GF-D8 (cell line): ENCODE measurements at places on chromosomes 7 and 10.

- no peak for DNase-seq
Measured at GRCh38 chr10:13485623-13486022, 43.2 kb downstream of the BEND7 start.

DNA sequence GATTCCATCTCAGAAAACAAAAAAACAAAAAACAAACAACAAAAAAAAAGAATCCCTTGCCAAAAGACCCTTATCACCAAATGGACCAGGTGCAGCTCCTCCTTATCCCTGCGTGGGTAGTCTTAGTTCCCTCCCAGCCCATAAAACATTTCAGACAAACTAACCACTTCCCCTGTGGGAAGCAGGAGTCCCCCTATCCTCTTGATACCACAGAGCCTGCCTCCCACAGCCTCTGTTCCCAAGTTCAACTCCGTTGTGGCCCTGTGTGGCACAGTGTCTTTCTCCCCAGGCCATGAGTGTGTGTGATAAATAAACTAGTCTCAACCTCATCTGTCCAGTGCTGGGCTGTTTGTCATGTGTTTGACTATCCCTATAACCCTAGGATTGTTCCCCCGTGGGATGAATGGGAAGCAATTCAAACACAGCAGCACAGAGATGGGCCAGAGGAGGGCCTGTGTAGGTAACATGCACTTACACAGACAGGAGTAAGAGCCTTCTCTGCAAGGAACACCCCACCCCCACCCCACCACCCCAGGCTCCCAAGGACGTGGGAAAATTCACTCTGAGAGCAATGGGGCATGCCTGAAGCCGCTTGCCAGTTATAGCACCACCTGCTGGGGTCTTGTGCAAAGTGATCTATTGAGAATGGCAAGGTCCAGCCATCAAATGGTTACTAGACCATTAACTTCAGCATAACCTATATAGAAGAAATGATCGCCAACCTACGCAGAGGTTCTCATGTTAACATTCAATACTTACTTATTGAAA, 147.1 kb upstream of the GHITM start:
- DNase-seq: no peak

- no peak for DNase-seq
Measured at GRCh38 chr7:156001496-156002260, 189.4 kb upstream of the SHH start.

DNA sequence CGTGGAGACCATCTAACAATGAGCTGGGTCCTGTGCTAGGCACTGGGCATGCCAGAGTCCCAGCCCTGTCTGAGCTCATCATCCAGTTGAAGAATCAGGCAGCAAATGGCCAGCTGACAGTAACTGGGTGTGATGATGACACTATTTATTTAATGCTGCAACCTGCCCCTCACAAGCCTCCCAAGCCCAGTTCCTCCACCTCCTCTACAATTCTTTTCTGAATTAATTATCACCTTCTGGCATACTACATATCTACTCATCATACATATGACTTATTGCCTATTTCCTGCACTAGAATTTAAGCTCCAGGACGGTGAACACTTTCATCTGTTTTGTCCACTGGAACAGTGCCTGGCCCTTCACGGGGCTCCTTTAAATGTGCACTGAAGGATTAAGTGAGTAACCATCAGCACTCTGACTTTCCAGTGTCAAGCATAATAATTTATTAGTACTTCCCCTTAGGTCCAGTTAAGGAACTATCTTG, 96.7 kb upstream of the LAMB4 start:
- no peak for DNase-seq

DNA sequence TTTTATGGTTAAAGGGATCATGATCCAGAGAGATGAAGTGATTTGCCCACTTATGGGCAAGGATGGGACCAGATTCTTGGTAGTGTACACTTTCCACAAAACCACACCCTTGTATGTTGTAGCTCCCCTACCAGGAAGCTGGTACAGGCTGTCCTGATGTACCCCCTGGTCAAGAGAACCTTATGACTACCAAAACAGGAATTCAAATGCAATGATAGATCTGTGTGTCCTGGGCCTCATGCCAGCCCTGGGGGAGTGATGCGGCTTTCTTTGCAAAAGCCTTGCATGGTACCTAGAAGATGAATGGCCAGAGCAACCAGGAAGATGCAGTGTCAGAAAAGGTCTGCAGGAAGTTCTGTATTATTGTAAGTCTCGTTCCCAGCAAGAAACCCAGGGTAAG, 94.9 kb upstream of the AGK start:
- no peak for DNase-seq

GRCh38 chr10:71801361-71801760, 28.0 kb upstream of the VSIR start:
- no peak for DNase-seq

DNA sequence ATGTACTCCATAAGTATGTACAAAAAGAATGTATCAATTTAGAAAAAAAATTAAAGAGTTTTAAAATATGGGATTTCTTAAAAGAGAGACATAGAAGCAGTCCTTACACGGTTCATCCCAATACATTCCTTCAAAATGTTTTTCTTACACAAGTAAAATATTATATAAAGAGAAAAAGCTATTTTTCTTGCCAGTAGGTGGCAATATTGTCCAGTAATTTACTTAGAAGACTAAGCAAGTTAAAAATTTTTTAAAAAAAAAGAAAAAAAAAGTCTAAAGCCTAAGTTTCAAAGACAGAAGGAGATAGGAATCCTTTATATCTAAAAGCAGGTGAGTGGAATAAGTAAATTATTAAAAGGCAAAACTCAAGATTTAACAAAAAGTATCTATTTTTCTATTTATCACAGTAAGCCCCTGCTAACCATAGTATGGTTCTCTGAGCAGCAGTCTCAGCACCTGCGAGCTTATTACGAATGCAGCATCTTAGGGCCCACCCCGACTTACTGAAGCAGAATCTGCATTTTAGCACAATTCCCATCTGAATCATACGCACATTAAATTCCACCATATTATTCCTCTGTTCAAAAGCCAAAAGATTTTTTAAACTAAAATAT, 240.6 kb downstream of the DGKI start:
- DNase-seq: no peak

- no peak for DNase-seq
Measured at GRCh38 chr7:27101957-27102580, 414 bp downstream of the HOXA2 start.

DNA sequence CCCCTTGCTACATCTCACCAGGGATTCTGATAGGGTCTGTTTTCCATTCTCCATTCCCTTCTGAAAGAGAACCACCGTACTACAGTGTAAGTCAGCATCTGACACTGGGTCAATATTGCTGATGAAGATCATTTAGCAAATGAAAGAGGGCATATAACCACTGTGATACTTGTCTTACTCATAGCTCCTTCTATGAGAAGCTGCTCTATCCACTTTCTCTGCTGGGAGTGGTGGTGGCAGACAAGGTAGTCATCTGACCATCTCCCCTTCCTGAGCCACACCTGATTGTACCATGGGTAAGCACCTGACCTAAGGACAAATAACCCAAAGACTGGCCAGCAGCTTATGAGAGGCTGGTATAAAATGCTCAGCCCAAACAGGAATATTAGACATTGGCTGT, 220.4 kb downstream of the DOCK4 start:
- no peak for DNase-seq

- DNase-seq: no peak
Measured at GRCh38 chr7:93039282-93039681, 78.5 kb downstream of the SAMD9 start.

DNA sequence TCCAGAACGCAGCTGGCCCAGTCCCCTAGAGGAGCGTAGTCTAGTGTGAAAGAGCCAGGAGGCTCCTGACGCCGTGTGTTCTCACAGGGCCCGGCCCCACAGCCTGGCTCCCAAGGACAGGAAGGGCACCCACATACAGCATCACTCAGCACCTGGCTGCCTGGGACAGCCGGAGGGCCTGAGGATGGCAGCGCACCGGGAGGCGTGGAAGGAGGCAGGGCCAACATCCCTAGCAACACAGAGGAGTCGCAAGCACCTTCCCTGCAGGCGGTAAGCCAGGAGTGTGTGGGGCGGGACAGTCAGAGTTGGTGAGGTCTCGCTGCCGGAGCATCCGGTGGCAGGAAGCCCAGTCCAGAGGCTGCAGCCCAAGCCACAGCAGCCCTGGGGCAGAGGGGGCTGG, 125.8 kb downstream of the MAD1L1 start:
- DNase-seq: no peak

DNA sequence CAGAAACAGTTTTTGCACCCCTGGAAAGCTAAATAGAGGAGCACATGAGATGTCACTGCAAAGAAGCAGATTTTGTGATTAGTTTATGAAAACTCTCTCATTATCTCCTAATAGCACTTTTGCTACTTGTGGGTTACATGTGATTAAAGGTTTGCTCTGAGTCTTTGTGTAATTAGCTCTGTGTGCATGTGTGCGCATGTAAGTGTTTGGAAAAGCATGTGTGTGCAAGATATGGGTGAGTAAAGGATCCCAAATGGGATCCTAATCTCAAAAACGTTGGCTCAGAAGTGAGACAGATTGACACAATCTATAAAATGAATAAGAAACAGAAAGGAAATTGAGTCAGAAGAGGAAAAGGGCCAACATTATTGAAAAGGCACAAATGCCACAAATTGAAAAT, 104.5 kb downstream of the SKIDA1 start:
- DNase-seq: no peak

DNA sequence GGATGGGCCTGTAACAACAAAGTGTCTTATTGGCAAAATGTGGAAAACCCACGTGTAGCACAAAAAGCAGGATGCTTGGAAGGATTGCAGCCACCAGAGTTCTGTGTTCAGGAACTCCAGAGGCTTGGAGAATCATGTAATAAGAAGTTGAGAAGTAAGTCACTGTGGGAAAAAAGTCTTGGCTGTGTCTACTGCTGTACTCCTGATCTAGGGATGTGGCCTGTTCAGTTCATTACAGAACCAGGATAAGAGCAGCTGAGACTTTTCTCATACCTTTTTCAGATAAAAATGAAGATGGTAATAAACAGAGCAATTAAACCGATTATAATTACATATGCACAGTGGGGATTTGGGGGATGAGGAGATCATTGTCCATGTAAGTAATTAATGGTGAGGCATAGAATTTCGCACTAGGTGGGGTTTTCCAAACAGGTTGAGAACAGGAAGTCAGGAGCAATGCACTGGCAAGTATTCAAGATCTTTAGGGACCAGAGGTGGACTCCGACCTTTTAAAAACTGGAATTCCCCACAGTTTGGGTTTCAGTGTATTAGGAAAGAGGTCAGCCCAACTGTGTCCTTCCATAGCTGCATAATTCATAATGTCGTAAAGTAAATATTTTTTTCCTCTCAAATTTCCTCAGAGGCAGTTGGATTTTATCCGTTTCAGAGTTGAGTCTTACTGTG, 281.7 kb downstream of the FRMD4A start:
- DNase-seq: no peak

DNA sequence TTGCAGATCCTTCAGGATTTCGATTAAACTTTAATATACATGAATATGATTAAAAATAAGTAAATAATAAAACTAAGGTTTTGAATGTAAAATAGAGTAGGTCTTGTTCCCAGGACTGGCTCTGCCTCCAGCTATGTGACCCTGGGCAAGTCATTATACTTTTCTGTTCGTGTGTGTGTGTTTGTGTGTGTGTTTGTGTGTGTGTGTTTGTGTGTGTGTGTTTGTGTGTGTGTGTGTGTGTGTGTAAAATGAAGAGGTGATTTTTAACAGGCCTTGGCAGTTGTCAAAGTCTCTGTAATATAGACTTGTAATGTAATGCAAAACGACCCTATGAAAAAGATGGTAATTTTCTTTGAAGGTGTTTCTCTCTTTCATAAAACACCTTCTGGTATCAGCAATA, 79.2 kb downstream of the HGF start:
- DNase-seq: no peak

GRCh38 chr10:133325440-133326222, 11.1 kb downstream of the CALY start:
- DNase-seq: no peak

DNA sequence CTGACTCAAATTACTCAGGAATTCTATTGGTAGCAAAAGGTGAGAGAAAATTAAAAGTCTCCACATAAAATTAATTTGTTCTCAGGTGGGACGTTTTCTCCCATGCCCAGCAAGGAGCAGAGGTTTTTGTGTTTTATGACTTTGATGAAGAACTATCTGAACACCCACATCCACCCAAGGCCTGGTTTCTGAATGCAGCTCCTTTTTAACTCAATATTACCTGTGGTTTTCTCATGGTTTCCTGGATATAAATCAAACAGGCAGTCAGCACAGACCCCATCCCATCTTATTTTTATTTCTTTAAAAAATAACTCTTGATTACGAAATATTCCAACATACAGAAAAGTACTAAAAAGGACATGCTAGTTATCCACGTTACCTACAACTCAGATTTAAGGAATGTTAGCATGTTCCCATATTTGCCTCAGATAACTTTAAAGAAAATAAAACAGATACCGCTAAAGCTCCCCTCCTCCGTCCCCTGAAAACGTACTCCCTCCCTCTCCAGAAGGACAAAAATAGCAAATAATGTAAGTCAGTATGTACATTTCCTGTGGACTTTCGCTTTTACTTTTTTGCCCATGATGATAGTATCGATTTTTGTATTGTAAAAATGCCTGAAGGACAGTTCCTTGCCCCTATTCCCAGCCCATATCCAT, 43.4 kb downstream of the GLI3 start:
- DNase-seq: no peak

GRCh38 chr10:93503075-93503474, 6.7 kb downstream of the CEP55 start:
- DNase-seq: no peak

DNA sequence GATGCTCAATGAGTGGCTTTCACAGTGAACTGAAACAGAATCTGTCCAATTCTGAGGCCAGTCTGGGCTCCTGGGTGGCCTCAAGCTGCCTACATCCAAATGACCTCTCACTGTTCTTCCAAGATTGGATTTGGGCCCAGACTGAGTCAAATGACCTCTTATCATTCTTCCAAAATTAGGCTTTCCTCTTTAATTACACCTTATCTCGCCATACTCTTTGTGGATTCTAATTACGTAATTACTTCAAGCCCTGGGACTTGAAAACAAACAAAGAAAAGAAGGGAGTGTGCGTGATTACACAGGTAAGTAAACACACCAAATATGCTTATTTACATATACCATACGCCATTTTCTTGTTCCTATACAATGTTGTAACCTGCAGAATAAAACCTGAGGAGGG, 18.8 kb downstream of the SORBS1 start:
- DNase-seq: no peak

DNA sequence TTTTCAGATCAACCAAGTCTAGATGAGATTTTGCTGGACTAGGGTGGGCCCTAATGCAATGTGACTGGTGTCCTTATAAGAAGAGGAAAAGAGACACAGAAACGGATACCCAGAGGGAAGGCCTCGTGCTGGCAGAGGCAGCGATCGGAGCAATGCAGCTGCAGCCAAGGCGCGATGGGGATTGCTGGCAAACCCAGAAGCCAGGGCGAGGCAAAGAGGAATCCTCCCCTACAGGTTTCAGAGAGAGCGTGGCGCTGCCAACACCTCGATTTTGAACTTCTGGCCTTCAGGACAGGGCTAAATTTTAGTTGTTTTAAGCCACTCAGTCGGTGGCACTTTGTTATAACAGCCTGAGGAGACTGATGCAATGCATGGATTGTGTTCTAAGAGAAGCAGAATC, 157.1 kb upstream of the RHEB start:
- no peak for DNase-seq

- no peak for DNase-seq
Measured at GRCh38 chr7:148882841-148883265, 1.2 kb downstream of the EZH2 start.
